MCF 10A (cell line): ENCODE measurements at places on chromosomes 4 and X. TPM values are rescaled to one million over a fixed set of nuclear protein-coding genes. Genes with fewer than 3 reads are reported as not detected.

The SERTM2 gene
- total RNA-seq, result not detected in 2 replicates

DNA sequence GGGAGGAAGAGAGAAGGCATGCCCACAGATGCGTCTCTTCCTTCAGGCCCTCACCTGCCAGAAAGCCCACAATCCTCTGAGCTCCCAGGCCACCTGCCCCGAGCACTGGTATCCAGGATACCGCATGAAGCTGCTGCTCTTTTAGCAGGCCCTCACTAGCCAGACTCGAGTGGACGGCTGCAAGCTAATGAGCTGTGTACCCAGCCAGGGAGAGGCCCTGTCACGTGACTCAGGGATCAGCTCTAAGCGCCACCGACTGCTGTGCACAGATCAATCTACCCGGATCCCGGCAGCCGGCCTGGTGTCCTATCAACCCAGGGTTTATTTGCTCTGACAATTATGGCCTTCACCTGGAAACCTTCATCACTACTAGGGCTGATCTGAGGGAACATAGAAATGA, 39.0 kb downstream of the BCOR start:
- no peak overlapping the region for H3K27ac ChIP-seq
- no peak overlapping the region for H3K4me3 ChIP-seq
- no peaks in the 10 kb centered on the region for H3K4me1 ChIP-seq
- no peak for DNase-seq
- H3K27me3 ChIP-seq, result peaks cover 21% of the 10 kb centered on the region

DNA sequence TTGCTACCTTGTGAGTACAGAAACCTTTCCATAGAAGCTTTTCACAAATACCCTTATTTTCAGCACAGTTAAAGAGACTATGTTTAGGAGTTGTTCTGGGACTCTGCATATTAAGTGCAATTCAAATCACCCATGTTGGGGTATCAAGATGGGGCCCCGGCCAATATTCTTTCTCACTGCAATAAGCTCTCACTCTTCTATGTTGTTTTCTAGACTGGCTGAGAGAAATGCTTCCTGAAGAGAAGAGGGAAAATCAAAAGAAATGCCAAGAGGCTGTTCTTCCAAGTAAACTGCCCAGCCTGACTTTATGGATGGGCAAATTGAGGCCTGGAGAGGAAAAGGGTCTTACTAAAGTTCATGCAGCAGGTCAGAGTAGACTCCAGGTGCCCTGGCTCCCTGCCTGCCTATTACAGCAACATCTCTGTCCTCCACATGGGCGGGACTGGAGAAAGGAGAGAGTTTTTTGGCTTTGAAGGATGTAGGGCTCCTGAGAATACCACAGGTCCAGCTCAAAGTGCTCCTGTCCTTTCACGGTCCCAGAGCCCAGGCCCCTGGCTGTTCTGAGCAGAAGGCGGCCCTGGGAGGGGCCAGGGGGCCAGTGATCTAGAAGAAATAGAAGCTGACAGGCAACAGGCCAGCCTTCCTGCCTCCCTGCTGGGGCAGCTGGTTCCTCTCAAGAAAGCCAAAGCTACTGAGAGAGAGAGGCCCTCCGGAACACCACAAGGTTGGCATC, 745 bp upstream of the IQSEC2 start:
- peaks cover 53% of the 10 kb centered on the region for H3K27me3 ChIP-seq
- H3K4me1 ChIP-seq, result peaks cover 24% of the 10 kb centered on the region
- no peak for DNase-seq
- H3K4me3 ChIP-seq, result peak overlapping the region; percentile 71
- H3K36me3 ChIP-seq, result no peaks in the 10 kb centered on the region
- H3K27ac ChIP-seq, result peak overlapping the region; percentile 39

GRCh38 chr4:77127215-77127614, 29.8 kb upstream of the CCNG2 start:
- H3K36me3 ChIP-seq, result no peaks in the 10 kb centered on the region
- no peaks in the 10 kb centered on the region for H3K27me3 ChIP-seq
- H3K27ac ChIP-seq, result no peak overlapping the region
- H3K4me1 ChIP-seq, result no peaks in the 10 kb centered on the region
- no peak for DNase-seq

DNA sequence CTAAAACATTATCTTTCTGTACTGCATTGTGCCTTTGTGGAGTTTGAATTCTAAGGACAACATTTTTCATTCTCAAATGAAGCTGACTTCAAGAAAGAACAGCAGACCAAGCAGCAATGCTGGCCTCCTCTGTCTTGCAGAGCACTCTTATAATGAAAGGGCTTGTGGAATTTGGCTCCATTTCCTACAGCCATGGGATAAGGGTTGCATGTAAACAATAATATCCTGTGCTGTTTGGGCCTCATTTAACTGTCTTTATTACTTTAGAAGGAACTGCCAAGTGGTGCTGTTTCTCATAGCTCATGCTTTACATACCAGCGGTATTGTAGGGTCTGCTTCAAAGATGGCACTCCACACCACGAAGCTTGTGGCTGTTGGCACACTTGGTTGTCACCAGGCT, 111.4 kb upstream of the EOLA2 start:
- H3K36me3 ChIP-seq, result no peaks in the 10 kb centered on the region
- no peak for DNase-seq
- peaks cover 5% of the 10 kb centered on the region for H3K4me1 ChIP-seq
- no peak overlapping the region for H3K4me3 ChIP-seq
- no peak overlapping the region for H3K27ac ChIP-seq
- H3K27me3 ChIP-seq, result no peaks in the 10 kb centered on the region

- peaks cover 47% of the 10 kb centered on the region for H3K27me3 ChIP-seq
- no peaks in the 10 kb centered on the region for H3K4me1 ChIP-seq
- H3K4me3 ChIP-seq, result no peak overlapping the region
- no peak overlapping the region for H3K27ac ChIP-seq
Observed at GRCh38 chrX:50099331-50099730, 101.5 kb downstream of the AKAP4 start.

DNA sequence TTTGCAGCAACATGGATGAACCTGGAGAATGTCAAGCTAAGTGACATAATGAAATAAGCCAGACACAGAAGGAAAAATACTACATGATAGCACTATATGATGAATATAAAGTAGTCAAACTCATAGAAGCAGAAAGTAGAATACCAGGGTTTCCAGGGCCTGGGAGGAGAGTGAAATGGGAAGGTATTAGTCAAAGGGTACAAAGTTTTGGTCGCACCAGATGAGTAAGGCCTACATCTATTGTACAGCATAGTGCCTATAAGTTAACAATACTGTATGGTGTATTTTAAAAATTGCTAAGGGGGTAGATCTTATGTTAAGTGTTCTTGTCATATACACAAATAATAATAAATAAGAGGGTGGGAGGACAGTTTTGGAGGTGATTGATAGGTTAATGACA, 41.5 kb downstream of the ENOX2 start:
- DNase-seq, result no peak
- no peak overlapping the region for H3K27ac ChIP-seq
- H3K4me1 ChIP-seq, result no peaks in the 10 kb centered on the region
- H3K36me3 ChIP-seq, result no peaks in the 10 kb centered on the region
- H3K4me3 ChIP-seq, result no peak overlapping the region

GRCh38 chr4:98950925-98951324, 22.0 kb upstream of the EIF4E start:
- no peak overlapping the region for H3K27ac ChIP-seq
- H3K27me3 ChIP-seq, result no peaks in the 10 kb centered on the region
- H3K36me3 ChIP-seq, result no peaks in the 10 kb centered on the region
